ENCODE measurements at places on chromosomes 2 and 18. TPM values are rescaled to one million over a fixed set of nuclear protein-coding genes. Genes with fewer than 3 reads are reported as not detected.

DNA sequence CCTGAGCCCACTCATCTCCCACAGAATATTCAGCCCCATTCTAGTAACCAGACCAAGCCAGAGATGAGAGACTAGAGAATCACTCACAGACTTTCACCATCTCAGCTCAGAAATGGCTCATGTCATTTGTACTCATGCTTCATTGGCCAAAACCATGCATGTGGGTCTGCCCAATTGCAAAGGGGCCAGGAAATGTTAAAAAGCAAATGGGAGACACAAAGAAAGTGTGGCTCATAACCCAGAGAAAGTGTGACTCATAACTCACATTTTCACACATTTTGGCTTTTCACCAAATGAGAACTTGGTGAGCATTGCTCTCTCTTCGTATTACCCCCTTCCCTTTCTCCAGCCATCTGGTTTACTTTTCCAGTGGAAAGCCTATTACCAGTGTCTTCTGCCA lies 66.2 kb downstream of the MDH1 start:
- no peak for DNase-seq

DNA sequence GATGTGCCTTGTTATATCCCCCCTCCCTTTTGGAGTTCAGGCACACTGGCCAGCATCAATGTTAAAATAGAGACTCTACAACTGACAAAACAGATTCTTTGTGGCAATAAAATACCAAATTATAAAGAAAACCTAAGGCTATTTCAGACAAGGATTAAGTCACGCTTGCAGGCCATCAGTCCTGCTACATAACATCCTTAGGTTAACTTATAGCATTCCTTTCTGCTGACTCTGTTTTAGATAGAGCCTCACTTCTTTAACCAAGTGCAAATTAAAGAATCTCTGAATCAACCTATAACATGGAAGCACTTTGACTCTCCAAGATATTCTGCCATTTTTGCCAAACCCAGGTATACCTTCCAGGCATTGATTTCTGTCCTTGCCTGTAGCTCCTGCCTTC lies 784.6 kb downstream of the RNF144A start:
- DNase-seq = no peak

DNA sequence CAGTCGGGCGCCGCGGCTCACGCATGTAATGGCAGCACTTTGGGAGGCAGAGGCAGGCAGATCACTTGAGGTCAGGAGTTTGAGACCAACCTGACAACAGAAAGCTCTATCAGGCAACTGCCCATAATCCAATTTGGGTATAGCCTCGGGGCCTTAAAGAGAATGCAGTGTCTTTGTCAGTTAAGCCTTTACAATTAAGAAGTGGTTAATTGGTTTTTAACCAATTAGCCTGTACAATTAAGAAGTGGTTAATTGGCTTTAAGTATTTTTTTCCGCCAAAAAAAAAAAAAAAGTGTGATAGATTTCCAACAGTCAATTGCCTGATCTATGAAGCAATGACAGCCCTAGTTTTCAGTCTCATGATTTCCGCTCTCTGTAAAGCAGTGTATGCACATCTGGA lies 74.6 kb upstream of the NARS1 start:
- DNase-seq = no peak

GRCh38 chr2:229096409-229097066 lies 174.5 kb downstream of the PID1 start:
- DNase-seq = no peak

GRCh38 chr2:49003201-49003600 lies 151.1 kb downstream of the FSHR start:
- DNase-seq = no peak

DNA sequence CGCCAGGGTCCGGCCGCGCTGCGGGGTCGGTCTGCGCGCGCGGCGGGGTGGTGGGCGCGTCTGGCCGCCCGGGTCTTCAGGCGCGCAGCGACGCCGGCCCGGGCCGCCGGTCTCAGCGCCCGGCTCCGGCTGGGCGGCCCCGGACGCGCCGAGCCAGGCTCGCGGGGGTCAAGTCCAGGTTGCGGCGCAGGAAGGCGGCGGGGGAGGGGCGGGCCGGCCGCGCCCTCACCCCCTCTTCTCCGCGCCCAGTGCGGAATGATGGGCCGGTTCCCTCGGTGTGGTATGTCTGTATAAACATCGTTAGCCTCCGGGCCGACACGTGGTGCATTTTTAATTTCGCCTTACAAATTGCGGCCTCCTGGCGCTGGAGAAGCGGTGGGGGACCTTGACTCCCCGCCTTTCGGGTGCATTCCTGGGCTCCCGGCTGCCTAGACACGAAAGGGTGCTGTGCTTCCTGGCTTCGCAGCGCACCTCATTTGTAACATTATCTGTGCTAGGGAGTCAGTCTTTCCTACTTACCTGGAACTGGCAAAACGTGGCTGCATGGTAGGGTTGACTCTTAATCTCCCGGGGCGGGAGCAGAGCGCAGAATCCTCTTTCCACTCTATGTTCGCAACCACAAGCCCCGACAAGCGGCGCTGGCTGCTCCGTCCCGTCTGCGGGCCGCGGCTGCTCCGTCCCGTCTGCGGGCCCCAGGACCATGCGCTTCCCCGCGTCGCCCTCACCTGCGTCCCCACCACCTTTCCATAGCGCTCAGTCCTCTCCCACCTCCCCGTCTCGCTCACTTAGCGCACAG lies 69.0 kb downstream of the CTAGE1 start:
- no peak for DNase-seq

DNA sequence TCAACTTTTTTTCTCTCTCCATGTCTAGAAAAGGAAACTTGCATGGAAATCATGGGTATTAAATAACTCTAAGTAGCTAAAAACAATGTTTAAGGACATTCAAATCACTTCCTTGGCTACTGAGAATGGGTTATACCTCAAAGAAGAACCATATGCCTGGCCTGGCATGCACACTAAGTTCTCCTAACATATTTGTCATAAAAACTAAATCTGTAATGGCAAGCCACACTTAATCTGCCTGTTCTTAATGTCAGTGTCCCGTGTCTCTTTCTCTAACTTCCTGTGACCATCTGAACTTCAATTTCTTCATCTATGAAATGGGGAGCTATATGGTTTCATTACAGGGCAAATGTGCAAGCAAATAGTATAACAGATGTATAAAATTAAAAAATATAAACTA lies 11.1 kb downstream of the PDE1A start:
- DNase-seq = no peak

GRCh38 chr2:154195644-154196195 lies 324.0 kb downstream of the GALNT13 start:
- no peak for DNase-seq

The UGT1A8 gene
- not detected for total RNA-seq

The APOB gene
- total RNA-seq = not detected

GRCh38 chr2:46716927-46717326 lies 198.7 kb downstream of the MCFD2 start:
- DNase-seq = no peak

- DNase-seq = no peak
Measured at GRCh38 chr2:145256551-145256950, 736.6 kb upstream of the ZEB2 start.

GRCh38 chr2:219421323-219421722 lies 3.1 kb downstream of the DES start:
- DNase-seq = no peak

Data from activated naive CD4-positive, alpha-beta T cell treated with anti-CD3 and anti-CD28 coated beads, Interleukin-2, amount 50 U/mL, for 72 hours (primary cell).